ENCODE measurements at places on chromosomes 1 and 21.

DNA sequence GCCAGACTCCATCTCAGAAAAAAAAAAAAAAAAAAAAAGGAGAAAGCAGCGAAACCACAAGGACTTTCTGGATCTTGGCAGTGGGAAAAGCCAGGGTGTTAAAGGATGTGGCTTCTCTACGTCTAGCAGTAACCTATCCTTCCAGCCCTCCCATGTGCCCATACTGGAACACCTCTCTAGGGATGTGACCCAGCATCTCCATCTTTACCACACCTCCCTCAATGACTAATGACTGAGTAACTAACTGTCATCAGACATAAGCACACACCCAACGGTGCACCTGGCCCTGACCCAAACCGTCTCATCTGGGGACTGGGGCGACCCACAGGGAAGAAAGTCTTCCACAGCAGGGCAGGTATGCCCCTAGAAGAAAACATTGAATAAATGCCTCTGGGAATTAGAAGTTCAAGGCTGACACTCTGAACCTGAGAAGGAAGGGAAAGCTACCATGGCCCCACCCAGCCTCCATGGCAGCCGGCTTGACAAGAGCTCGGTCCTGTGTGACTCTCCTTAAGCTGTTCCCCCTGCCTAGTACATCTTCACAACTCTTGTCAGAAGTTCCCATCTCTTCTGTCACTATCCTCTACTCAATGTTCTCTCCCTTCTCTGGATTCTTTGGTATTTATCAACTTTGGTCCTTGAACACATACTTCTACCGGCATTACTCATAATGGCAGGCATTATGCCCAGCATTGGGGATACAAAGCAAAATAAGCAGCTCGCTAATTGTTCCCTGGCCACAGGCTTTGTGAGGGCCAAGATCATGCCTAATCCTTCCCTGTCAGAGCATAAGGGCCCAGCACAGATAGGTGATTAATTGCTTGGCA is 14.8 kb upstream of the PAQR6 start:
- H3K36me3 ChIP-seq = peaks cover 81% of the 10 kb centered on the region
- H3K4me1 ChIP-seq = no peaks in the 10 kb centered on the region
- no peak overlapping the region for H3K27ac ChIP-seq
- H3K4me3 ChIP-seq = no peak overlapping the region

DNA sequence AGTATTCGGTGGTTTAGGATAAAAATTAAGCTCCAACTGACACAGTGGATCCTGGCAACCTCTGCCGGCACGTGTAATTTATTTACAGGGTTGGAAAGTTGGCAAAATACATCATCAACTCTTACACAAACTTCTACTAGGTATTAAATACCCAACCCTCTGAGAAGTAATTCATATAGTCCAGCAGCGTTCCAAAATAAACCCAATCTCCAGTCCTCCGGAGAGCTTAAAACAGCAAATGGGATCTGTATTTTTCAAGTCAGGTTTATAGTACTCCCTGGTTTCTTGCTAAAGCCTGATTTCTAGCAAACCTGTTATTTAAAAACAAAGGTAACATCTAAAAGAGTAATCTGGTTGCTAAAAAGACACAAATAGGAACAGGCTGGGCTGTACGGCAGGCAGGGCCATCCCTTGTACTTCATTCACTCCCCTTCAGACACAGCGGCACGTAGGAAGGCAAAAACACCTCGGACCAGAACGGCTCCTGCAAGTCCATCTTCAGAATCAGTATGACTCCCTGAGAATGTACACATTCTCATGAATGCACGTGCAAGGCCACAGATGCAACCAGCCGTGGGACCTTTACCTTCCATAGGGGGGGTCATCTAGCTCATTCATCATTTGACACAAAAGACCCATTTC is 8.6 kb downstream of the GLIS1 start:
- H3K27ac ChIP-seq = no peak overlapping the region
- no peaks in the 10 kb centered on the region for H3K27me3 ChIP-seq
- no peak for DNase-seq
- no peak overlapping the region for H3K4me3 ChIP-seq
- H3K4me1 ChIP-seq = no peaks in the 10 kb centered on the region

- H3K4me1 ChIP-seq = no peaks in the 10 kb centered on the region
- DNase-seq = no peak
- H3K4me3 ChIP-seq = no peak overlapping the region
- no peaks in the 10 kb centered on the region for H3K36me3 ChIP-seq
- H3K27ac ChIP-seq = no peak overlapping the region
- H3K27me3 ChIP-seq = no peaks in the 10 kb centered on the region
Observed at GRCh38 chr21:31609081-31609480, 50.4 kb upstream of the SOD1 start.

DNA sequence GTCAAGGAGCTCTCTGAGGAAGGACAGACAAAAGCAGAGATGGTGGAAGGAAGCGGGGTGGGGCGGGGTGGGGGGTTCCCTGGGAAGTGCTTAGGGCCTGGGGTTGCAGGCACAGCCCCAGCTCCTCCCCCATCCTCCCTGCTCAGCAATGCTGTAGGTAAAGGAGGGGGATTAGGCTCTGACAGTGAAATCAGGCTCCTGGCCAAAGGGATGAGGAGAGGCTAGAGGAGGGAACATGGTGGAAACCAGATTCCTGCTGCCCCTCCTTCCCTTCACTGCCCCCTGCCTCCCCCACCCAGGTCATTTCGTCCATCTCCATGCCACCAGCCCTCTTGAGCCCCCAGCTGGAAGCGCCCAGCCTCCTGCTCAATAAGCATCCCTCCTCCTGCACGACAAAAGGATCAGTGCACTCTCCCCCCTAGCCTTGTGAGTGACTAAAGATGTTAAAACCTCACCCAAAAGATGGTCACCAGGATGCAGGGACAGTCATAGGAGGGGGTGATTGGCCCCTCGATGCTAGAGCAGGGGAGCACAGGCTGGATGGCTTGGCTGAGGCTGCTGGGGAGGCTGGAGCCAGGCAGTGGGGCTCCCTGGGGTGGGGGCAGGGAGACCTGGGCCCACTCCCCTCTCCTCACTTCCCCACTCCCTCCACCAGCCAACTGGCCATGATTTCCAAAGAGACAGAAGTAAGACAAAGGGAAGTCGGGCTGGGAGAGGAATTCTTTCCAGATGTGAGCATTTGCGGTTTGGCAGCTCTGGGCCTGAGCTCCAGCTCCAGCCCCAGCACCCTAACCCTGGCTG is 2.2 kb upstream of the CRABP2 start:
- no peak overlapping the region for H3K27ac ChIP-seq
- peaks cover 28% of the 10 kb centered on the region for H3K4me1 ChIP-seq
- H3K36me3 ChIP-seq = no peaks in the 10 kb centered on the region
- H3K4me3 ChIP-seq = no peak overlapping the region
- DNase-seq = no peak
- H3K27me3 ChIP-seq = peaks cover 17% of the 10 kb centered on the region

GRCh38 chr21:40631211-40631610 is 215.7 kb downstream of the DSCAM start:
- H3K4me3 ChIP-seq = no peak overlapping the region
- no peaks in the 10 kb centered on the region for H3K36me3 ChIP-seq
- no peak for DNase-seq
- no peak overlapping the region for H3K27ac ChIP-seq
- no peaks in the 10 kb centered on the region for H3K4me1 ChIP-seq

Data from effector memory CD4-positive, alpha-beta T cell (primary cell).